ENCODE measurements at places on chromosomes 5 and 9. TPM values are rescaled to one million over a fixed set of nuclear protein-coding genes. Genes with fewer than 3 reads are reported as not detected.

TSLP gene
- total RNA-seq, result 0.75 TPM

FOXD4L5 gene
- not detected for total RNA-seq

ZNF879 gene
- total RNA-seq, result 4.2 TPM

UGT3A2 gene
- total RNA-seq, result not detected

Measured in subcutaneous adipose tissue (tissue), 4 donors.